ENCODE measurements at places on chromosomes 16 and 17.

DNA sequence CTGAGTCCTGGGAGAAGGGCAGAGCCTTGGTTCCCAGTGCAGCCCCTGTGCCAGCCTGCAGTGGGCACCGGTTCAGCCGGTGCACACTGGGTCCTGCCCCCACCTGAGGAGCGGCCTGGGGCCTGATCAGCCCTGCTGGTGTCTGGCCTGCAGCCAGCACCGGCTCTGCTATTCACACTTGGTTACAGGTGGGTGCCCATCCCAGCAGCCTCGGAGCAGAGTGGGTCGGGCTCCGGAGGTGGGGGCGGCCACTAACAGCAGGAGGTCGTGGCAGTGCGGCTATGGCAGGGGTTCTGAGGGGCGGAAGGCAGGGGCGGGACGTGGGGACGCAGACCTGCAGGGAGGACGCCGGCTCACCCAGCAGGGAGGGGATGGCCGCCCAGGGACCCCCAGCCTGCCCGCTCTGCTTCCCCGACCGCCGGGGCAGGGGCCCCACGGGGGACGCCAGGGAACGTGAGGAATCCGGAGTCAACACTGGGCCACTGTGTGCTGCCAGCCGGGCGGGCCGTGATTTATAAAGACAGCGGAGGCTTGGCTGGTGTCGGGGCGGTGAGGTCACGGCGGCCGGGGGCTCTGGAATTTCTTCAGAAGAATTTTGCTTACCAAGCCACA is 20.3 kb downstream of the METRNL start:
- peaks cover 31% of the 10 kb centered on the region for H3K4me1 ChIP-seq
- no peaks in the 10 kb centered on the region for H3K27me3 ChIP-seq
- peak overlapping the region; percentile 39 for H3K27ac ChIP-seq
- H3K36me3 ChIP-seq, result peaks cover 22% of the 10 kb centered on the region
- H3K4me3 ChIP-seq, result peak overlapping the region; percentile 44
- peak; percentile 70 for DNase-seq

- peak; percentile 76 for DNase-seq
- H3K27me3 ChIP-seq, result no peaks in the 10 kb centered on the region
- H3K4me3 ChIP-seq, result no peak overlapping the region
- no peaks in the 10 kb centered on the region for H3K4me1 ChIP-seq
- peak overlapping the region; percentile 6 for H3K27ac ChIP-seq
These were observed 18.1 kb upstream of the TBX2 start for GRCh38 chr17:61381537-61381936.

- no peaks in the 10 kb centered on the region for H3K27me3 ChIP-seq
- no peak for DNase-seq
- H3K36me3 ChIP-seq, result no peaks in the 10 kb centered on the region
- H3K4me1 ChIP-seq, result no peaks in the 10 kb centered on the region
These were observed 12.6 kb downstream of the TBX4 start for GRCh38 chr17:61464843-61465180.

GRCh38 chr16:21940570-21940969 is 12.6 kb upstream of the UQCRC2 start:
- H3K36me3 ChIP-seq, result no peaks in the 10 kb centered on the region
- H3K4me1 ChIP-seq, result no peaks in the 10 kb centered on the region
- H3K27ac ChIP-seq, result no peak overlapping the region
- no peaks in the 10 kb centered on the region for H3K27me3 ChIP-seq

- H3K4me1 ChIP-seq, result no peaks in the 10 kb centered on the region
- no peak overlapping the region for H3K4me3 ChIP-seq
- no peaks in the 10 kb centered on the region for H3K36me3 ChIP-seq
These were observed 131.7 kb downstream of the RGS9 start for GRCh38 chr17:65268832-65269231.

Measured in SK-N-SH (cell line).